ENCODE measurements at places on chromosomes 4 and X. TPM values are rescaled to one million over a fixed set of nuclear protein-coding genes. Genes with fewer than 3 reads are reported as not detected.

The CXCL8 gene
- 9.0 TPM for total RNA-seq

The CCDC149 gene
- total RNA-seq, result 1.3 TPM

The DMRTC1 gene
- total RNA-seq, result not detected

The SPANXA1 gene
- 0.38 TPM for total RNA-seq

The SASH3 gene
- not detected for total RNA-seq

Data from A549 treated with Mapracorat at 1 μM for 4 hours (cell line).